ENCODE measurements at places on chromosomes 12 and 14. TPM values are rescaled to one million over a fixed set of nuclear protein-coding genes. Genes with fewer than 3 reads are reported as not detected.
A peak's percentile ranks its signal among the peaks of the same experiment; 100 is the strongest.

Gene DLK1
- not detected for total RNA-seq

Gene OASL
- 13.4 TPM for total RNA-seq

DNA sequence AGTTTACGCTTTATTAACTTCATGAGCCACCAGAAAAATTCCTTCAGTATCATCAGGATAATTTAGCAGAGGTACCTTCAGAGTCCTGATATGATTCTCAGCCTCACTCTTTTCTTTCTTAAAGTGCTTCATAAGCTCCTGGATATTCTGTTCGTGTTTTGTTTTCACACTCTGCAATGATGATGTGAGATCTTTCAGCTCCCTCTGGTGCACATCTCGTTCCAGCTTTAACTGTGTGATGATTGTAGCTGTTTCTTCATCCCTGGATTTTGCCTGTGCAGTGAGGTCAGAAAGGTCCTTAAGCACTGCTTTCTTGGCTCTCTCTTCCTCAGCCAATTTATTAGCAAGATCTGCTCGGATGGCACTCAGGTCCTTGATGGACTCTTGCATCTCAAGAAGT, 156.7 kb downstream of the CEP128 start:
- no peaks in the 10 kb centered on the region for H3K27me3 ChIP-seq
- DNase-seq: no peak
- H3K4me1 ChIP-seq: no peaks in the 10 kb centered on the region
- peaks cover 18% of the 10 kb centered on the region for H3K36me3 ChIP-seq
- no peak overlapping the region for H3K27ac ChIP-seq

Gene NDUFB1
- total RNA-seq: 114 TPM

Gene TSPAN11
- not detected for total RNA-seq

GRCh38 chr12:33253178-33253577, 186.4 kb downstream of the SYT10 start:
- H3K27ac ChIP-seq: no peak overlapping the region
- H3K36me3 ChIP-seq: no peaks in the 10 kb centered on the region
- H3K4me3 ChIP-seq: no peak overlapping the region
- no peaks in the 10 kb centered on the region for H3K4me1 ChIP-seq
- no peaks in the 10 kb centered on the region for H3K27me3 ChIP-seq
- no peak for DNase-seq

Gene ARHGEF40
- not detected for total RNA-seq

GRCh38 chr12:122880668-122881067, 15.3 kb downstream of the VPS37B start:
- H3K27me3 ChIP-seq: peaks cover 44% of the 10 kb centered on the region
- peak; percentile 71 for DNase-seq
- peaks cover 20% of the 10 kb centered on the region for H3K36me3 ChIP-seq
- peak overlapping the region; percentile 9 for H3K27ac ChIP-seq

Gene SLC17A8
- not detected for total RNA-seq

- no peak for DNase-seq
- no peaks in the 10 kb centered on the region for H3K36me3 ChIP-seq
- no peak overlapping the region for H3K27ac ChIP-seq
- no peaks in the 10 kb centered on the region for H3K27me3 ChIP-seq
Observed at GRCh38 chr12:23126794-23127193, 501.8 kb downstream of the ETNK1 start.

DNA sequence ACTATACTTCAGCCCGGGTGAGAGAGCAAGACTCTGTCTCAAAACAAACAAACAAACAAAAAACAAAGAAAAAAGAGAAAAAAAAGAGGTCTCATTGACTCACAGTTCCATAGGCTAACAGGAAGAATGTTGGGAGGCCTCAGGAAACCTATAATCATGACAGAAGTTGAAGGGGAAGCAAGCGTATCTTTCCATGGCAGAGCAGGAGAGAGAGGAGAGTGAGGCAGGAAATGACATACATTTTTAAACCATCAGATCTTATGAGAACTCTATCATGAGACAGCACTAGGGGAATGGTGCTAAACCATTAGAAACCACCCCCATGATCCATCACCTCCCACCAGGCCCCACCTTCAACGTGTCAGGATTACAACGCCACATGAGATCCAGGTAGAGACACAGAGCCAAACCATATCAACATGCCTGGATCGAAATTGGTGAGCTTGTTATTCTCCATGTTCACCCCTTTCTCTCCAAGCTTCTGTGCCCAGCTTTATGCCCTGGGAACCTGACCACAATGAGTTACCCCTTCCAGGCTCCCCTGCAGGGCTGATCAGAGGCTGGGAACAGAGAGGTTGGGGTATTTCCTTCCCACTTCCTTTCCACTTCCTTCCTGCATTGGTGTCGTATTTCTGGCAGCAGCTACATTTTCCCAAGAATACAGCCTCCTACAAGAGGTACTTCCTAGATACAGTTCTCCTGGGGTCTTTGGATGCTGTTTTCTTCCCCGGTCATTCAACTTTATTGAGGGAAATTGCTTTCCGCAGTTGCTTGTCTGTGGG, 219.3 kb upstream of the FLRT2 start:
- no peak overlapping the region for H3K4me3 ChIP-seq
- H3K27ac ChIP-seq: no peak overlapping the region
- H3K4me1 ChIP-seq: no peaks in the 10 kb centered on the region
- H3K27me3 ChIP-seq: no peaks in the 10 kb centered on the region
- DNase-seq: no peak
